ENCODE measurements at places on chromosomes 3 and 15.

DNA sequence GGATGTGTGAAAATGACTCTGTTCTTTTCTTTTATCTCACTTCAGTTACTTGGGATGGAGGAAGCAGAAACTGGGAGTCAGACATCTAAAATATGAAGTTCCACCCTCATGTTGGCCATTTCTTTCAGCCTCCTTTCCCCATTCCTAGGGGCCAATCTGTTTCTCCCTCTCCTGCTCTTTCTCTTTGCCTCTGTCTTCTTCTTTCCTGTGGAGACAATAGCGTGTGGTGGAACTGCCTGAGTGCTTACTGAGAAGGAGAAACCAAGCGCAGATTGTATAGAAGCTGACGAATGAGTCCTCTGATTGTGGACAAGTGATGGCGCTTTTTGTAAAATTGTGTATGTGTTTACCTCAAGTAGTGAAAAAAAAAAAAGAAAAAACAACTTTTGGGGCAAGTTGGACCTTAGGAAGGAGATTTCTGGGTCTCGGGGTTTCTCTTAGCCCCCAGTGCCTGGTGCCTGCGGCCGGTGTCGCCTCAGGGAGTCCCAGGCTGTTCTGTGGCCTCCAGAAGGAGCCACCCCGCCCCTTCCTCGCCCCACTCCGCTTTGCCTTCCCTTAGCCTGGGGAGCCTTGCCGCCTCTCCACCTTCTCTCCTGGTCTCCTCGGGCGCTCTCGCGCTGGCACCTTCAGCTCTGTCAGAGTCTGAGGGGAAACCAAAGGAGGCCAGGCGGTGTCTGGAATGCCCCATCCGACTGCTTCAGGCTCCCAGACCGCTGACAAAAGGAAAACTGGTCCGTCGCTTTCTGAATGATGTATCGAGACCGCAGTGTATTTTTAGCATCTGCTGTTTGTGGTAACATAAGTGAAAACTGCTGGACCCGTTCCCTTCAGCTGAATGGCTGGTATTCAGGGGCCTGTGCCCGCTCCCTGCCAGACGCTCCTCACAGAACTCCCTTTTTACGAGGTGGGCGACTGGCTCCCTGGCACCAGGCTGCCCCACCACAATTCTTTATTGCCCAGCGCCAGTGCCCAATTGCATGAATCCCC lies 30.1 kb downstream of the SCG5 start:
- DNase-seq, result no peak

DNA sequence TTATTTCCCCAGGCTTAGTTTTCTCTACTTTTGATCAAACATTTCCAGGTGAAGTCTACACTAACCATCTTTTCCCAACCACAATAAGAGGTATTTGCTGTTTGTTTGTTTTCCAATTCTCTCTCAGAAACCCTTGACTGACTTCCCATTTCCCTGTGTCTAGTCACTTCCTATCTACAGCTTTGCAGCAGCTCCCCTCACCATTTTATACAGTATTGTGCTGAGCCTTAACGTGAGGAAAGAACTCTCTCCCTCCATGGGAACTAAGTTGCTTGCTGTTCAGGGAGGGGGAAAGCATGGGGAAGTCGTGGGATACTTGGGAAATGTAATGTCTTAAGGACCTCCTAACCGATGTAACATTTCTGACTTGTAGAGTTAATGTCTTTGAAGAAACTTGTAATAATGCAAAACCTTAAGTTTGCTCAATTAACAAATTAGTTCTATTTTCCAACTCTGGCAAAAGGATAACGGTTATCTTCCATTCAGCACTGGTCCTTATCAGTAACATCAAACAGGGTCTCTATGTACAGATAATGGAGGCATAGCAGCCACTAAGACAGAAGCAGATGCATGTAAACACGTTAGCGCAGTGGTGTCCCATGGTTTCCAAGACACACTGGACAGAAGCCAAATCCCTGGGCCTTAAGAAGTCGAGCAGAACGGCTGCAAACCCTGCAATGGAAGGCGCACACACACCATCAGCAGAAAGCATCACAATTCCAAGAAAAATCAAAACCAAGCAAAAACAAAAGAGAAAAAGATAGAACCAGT lies 39.7 kb downstream of the NPTN start:
- DNase-seq, result peak; percentile 70

- DNase-seq, result no peak
Observed at GRCh38 chr3:164470471-164470870, 607.8 kb downstream of the SI start.

DNA sequence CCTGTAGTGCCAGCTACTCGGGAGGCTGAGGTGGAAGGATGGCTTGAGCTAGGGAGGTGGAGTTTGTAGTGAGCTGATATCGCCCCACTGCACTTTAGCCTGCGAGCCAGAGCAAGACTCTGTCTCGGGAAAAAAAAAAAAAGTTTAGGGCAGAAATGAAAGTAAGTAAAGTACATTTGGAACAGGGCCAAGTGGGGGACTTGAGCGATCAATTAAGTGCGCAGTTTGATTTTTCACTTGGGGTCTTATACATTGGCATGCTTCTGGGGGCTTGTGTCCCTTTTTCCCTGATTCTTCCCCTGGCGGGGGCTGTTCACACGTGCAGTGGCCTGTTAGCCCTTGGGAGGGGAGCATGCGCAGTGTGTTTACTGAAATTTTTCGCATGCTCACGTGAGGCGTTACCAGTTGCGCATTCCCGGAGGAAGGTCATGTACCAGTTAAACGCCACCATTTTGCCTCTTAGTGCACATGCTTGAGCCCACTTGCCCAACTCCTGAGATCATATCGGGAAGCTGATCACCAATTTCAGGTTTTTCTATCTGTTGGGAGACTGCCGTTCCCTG lies 42.0 kb downstream of the GALNT15 start:
- DNase-seq, result no peak

DNA sequence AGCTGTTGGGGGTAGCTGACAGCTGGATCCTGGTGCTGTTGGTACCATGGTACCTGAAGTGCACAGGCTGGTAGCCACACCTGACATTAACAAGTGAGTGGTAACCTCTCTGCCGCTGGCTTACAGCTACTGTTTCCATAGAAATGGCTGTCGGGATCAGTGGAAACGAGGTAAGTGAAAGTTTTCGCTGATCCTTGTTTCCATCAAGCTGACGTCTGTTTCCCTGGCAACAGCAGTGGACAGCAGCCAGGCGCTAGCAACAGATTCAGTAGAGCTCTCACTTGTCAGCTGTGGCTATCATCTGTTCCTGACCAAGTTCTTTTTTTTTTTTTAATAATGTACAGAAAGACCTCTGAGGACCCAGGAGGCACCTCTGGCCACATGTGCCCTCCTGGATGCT lies 166.2 kb downstream of the CHDH start:
- peak; percentile 72 for DNase-seq

- peak; percentile 28 for DNase-seq
Observed at GRCh38 chr15:53193149-53193548, 403.0 kb upstream of the ONECUT1 start.

GRCh38 chr15:33756961-33757360 lies 211.3 kb upstream of the CHRM5 start:
- no peak for DNase-seq

DNA sequence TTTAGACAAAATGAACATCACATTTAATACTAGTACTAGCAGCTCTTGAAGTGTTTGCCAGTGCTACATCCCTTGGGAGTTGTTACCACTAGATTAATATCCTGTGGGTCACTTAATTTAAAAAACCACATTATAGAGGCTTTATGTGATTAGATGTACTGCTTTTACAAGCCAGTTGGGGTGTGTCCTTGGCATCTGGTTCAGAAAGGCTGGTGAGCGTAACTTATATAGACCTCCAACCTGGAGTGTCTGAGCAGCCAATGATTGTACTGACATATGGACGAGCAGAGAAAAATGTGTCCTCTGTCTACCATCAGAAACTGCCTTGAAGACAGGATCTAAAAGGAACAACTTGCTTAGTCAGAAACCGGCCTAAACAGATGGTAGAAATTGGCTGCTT lies 306.2 kb upstream of the ATP11B start:
- DNase-seq, result no peak

- DNase-seq, result no peak
Observed at GRCh38 chr15:70479056-70479455, 284.3 kb downstream of the UACA start.

DNA sequence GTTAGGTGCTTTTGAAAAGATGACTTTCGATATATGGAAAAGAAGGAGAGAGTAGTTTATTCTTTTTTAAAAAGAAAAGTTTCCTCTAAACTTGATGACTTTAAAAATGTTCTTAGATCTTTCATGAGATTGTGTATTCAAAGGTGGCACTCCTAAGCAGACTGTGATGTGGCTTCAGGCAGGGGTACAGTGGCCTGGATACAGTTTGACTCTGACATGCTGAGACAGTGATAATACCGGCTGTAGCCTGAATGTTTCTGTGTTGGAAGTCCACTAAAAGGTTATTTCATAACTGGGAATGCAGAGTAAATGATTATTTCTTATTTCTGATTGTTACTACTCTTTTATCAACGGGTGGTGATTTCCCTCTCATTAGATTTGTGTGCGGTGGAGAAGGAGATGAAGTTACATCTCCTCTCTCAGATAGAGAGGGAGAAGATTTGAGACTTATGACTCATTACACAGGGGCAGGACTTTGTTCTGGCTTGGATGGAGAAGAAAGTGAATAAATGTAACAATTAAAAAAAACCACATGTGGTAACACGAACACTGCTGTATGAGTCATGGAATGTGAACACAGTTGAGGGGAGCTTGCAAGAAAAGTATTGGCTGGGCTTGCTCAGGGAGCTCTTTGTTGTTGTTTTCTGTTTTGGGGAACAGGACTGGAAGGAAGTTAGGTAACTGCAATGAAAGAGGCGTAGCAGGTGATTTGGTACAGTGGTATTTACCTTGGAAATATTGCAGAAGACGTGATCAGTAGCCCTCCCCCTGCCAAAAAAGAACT lies 21.6 kb downstream of the SPTSSB start:
- no peak for DNase-seq

DNA sequence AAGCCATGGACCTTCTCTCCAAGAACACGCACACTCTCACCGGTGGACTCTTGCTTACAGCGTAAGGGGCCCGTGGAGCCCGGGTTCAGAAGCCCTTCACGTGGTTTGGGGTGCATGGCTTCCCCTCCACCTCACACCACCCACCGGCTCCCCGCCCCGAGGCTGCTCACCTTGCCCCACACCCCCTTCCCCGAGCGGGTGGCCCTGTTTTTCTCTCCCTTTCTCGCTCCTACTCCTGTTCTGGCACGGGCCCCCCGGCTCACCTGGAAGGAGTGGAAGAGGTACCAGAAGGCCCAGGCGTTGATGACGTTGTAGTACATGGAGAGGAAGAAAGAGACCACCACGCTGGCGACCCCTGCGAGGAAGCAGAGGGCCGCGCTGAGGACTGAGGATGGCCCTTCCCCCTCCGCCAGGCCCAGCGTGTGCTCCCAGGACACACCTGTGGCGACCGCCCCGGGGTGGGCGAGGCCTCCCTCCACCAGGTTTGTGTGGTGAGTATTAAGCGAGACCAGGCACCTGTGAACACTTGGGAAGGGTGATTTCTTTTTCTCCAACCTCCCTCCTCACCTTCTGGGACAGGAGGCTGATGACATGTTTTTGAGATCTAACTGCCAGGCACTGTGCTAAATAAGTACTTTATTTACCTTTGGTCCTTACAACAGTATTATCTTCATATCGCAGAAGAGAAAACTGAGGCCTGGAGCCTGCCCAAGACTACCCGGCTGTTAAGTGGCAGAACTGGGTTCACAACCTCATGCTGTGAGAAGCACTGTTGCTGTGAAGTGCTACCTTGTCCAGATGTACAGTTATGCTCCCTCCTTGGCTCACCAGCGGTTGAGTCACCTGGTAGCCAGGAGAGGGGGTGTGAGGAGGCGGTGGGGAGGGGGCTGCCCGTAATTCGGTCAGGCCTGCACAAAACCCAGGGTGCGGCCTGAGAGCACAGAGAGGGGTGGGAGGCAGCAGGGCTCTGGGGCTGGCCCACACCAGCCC lies 16.3 kb downstream of the SLC6A20 start:
- DNase-seq, result no peak
